ENCODE measurements at places on chromosomes 5 and 9.

DNA sequence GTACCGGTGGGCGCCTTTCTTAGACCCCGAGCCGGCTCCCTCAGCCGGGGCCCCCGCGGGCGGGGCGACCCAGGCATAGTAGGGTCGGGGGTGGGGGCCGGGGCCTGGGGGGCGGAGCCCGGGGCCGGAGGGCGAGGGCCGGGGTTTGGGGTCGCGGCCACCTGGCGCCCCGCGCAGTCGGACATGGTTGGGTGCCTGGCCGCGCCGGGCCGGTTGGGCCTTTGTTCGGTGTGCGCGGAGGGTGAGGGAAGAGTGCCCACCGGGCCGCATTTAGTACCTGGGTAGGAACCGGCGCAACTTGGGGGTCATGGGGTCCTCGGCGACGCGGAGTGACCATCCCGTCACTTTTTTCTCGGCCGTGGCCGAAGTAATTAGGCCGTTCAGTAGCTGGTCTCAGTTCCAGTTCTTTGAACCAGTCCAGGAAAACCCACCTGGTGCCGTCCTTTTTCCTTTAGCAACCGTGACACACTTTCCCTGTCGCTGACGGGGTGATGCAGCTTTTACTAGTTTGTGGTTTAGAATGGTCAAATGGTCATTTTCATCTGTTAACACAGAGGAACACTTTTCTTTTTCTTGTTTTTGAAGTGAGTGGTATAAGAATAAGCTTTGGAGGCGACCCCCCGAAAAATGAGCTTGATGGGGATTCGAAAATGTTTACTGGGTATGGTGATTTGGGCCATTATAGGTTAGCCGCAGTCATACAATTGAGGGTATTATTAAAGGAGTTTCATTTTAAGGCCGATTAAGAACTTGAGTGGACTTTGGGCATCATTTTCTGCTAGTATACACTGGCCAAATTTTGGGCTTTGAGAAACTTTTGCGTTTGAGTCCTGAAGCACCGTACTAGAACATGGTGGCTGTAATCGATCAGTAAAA is 589 bp downstream of the CKS2 start:
- DNase-seq, result peak; percentile 55

- no peak for DNase-seq
Measured at GRCh38 chr5:39146831-39147540, 72.4 kb downstream of the FYB1 start.

DNA sequence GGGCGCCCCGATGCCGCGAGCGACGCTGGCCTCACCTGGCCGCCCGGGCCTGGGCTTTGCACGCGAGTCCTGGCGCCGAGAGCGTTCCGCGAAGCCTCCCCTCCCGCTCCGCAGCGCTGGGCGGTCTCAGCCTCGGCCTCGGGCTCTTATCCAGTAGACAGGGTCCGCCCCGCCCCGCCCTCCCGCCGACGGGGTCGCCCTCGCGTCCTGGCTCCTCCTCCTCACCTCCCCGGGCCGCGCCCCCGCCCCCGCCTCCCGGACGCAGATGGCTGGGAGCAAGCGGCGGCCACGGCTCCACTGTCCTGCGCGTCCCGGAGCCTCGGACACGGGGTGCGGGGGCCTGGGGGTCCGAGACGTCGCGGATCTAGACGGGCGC is at the start of gene SLC6A3:
Gene SLC6A3 (minus strand): TSS at position 128 of the 376 bp plus-strand sequence. CDS start 2,243 bp downstream, outside the sequence.
- DNase-seq, result no peak

- peak; percentile 42 for DNase-seq
Measured at GRCh38 chr5:113505181-113505580, 8.3 kb upstream of the YTHDC2 start.

- no peak for DNase-seq
Measured at GRCh38 chr9:125446561-125447094, 185.0 kb downstream of the GAPVD1 start.
